ENCODE measurements at places on chromosomes 7 and 10.
A peak's percentile ranks its signal among the peaks of the same experiment; 100 is the strongest.

DNA sequence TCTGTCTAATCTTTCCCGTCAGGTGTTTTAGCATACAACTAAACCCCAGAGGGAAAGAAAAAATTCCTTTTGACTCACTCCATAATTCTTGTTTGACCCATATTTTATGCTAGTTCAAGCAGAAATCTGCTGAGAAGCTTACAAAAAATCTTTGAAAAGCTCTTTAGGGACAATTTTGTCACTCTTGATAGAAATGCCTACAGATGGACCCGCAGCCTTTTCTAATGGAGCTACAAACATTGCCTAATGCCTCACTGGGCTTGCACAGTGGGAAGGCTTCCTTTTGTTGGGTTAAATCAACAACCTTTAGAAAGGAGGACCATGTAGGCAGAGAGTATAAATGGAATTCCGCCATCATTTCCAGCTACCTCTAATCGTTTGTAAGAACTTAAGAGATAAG lies 344.5 kb downstream of the PCLO start:
- no peak for DNase-seq

DNA sequence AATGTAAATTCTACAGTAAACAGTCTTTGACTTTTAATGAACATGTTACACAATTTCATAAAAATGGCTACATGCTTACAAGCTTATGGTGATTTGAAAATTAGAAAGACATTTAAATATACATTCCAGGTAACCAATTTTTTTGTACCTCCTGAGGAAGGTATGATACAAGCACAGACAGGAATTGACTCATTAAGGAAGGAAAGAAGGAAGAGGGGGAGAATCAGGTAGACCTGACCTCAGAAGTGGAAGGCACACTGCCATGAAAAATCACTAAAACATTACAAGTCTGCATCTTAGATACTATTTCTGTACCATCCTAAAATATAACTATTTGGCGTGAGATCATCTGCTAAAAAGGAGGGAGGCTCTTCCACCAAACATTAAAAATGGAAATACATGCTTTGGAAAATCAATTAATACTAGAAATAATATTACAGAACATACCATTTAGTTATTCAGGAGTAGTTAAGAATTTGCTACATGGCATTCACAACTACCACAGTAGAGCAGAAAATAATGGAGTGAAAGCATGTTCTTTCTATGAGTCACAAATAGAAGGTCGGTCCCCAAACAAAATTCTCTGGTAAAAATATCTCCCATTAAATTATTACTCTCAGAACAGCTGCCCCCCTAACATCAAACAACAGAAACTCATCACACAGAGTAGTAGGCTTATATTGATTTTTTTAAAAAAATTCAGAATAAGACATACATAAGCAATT lies 15.2 kb downstream of the RAB11FIP2 start:
- DNase-seq = no peak

- DNase-seq = no peak
Measured at GRCh38 chr10:23643111-23643780, 204.4 kb downstream of the OTUD1 start.

DNA sequence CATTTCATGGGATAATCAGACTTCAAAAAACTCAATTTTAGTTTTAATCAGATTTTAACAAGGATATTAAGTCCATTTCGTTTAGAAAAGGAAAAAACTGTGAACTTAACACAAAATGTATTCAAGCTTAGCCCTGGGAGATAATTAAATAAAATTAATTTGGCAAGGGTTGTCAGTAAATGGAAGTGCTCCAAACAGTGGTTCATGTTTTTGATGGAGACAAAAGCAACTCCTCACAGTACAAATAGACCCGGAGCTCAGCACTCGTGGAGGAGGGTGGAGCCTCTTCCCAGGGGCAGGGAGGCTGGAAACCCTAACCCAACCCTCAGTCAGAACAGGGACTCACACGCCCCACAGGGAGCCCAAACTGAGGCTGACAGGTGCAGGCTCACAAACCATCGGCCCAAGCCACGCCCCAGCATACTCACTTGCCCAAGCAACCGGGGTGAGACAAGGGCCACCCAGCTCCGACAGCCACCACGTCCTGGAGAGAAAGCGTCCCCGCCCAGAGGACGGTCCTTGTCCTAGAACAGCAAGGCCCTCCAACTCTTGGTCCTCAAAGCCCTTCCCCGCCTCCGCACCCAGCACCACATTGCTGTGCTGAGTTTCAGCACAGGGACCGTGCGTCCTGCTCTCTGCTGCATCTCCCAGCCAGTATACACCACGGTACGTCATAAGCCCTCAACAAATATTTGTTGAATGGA lies 39.8 kb downstream of the MAD1L1 start:
- DNase-seq = no peak

DNA sequence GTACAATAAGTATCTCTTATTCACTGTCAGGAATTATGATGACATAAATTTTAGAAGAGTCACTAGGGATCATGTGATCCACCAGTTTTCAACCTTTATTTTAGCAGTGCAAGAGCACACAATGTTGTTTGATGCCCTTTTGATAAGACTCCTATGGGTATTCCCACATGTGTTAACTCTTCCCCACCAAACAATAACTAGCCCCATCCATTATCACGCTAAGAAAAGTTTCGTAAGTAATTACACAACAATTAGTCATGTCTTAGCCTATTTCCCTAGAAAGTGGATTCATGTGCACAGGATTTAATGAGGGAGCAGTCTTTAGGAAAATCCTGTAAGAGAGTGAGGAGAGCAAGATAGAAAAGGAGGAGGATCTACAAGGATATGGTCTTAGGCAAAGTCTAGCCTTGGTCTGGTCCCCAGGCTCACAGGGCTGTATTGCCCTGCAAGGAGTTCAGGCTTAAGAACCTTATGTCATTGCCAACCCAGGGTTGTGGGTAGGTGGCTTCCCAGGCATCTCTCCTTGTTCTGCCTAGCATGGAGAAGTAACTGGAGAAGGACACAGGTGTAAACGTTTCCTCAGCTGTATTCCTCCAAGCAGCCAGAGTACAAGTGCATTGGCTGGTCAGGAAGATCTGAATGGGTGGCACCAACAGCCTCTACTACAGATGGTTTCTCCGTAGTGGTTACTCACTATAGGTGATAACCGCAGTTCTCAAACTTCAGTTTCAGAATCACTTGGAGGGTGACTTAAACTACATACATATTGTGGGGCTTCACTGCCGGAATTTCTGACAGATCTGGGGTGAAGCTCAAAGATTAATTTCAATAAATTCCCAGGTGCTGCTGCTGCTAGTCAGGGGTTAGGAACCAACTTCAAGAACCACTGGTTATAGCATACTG lies 574.5 kb downstream of the SUGCT start:
- DNase-seq = no peak

GRCh38 chr10:73110345-73110849 lies at the start of gene NUDT13:
Gene NUDT13 (plus strand): TSS chr10:73110455. CDS start chr10:73114366, 3,911 bp downstream.
- peak; percentile 83 for DNase-seq

GRCh38 chr10:6748981-6749635 lies 169.0 kb upstream of the PRKCQ start:
- no peak for DNase-seq

DNA sequence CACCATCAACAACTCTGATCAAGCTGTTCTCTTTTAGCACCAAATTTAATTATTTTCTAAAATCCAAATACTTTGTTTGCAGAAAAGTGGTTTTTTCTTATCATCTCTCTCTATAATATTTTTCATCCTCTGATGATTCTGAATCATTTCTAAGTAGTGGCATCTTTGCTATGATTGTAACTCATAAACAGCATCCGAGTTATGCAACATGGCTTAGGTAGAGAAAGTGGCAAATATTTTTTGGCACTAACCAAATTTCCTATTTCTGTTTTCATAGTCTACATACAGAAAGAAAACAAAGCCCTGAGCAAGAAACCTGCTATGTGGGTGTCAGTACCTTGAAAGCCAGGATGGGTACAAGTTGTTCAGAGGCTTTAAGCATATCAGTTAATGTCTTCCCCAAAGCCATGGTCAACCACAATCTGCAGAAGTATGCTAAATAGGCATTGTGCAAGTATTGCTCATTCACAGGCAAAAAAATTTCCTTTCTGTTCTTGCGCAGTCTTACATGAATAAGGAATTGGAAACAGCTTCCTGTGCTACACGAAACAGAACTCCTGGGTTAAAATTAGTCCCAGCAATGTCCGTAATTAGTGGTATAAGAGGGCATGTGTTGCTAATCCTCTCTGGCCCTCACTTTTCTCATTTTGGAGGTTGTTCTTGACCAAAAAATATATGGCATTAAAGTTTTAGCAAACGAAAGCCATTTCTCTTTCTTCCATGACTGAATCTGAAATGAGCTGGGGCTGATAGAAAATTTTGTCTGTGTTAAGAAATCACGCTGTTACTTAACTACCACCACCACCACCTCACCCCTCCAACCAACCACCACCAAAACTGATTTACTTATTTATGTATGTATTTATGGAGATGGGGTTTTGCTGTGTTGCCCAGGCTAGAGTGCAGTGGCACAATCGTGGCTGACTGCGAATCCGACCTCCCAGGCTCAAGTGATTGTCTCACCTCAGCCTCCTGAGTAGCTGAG lies 325.6 kb upstream of the MAGI2 start:
- DNase-seq = no peak

All from left renal pelvis (tissue), 4 donors.